Activated naive CD8-positive, alpha-beta T cell treated with anti-CD3 and anti-CD28 coated beads, Interleukin-2, amount 10 ng/mL, durations not matched to agents 7 days and 5 days (primary cell): ENCODE measurements at places on chromosomes 1 and 21. TPM values are rescaled to one million over a fixed set of nuclear protein-coding genes. Genes with fewer than 3 reads are reported as not detected.

DNA sequence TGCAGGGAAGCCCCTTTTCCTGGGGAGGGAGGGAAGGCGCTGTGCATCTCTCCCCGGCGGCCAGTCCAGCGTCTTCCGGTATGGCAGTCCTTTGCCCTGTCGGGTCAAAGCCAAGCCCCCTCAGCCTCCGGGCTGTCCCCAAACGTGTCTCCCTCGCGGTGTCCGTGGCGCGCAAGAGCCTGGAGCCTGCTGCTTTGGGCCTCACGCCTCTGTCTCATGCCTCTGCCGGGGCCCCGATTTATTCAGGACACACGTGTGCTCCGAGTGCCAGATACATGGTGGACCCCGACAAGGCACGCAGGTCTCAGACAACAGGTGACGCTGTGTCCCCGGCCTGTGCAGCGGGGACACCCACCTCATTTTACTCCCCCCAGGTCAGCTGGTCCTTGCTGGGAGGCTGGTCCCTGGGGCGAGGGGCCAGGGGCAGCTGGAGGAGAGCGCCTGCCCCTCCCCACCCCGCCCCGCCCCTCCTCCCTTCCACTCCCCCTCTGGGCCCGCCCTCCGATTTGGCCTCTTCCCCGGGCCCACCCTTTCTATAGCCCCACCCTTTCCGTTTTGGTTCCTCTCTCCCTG lies 176.7 kb downstream of the CAMTA1 start:
- no peak for DNase-seq

DNA sequence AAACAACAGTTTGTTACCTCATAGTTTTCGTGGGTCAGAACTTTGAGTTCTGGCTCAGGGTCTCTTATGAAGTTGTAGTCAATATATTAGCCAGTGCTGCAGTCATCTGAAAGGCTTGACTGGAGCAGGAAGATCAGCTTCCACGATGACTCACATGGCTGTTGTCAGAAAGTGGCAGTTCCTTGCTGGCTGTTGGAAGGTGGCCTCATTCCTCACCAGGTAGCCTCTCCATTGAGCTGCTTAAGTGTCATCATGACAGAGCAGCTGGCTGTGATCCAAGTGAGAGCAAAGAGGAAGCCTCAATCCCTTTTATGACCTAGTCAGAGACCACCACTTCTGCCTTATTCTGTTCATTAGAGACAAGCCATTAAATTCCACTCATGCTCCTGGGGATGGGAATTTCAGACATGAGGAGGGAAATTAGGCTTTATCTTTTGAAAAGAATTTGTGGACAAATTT lies 5.6 kb downstream of the OSBPL9 start:
- no peak for DNase-seq

Gene VWA5B1
- total RNA-seq = not detected

Gene RNU1-1
- total RNA-seq = 3,257 TPM

GRCh38 chr1:86965827-86966182 lies 51.4 kb downstream of the HS2ST1 start:
- no peak for DNase-seq

DNA sequence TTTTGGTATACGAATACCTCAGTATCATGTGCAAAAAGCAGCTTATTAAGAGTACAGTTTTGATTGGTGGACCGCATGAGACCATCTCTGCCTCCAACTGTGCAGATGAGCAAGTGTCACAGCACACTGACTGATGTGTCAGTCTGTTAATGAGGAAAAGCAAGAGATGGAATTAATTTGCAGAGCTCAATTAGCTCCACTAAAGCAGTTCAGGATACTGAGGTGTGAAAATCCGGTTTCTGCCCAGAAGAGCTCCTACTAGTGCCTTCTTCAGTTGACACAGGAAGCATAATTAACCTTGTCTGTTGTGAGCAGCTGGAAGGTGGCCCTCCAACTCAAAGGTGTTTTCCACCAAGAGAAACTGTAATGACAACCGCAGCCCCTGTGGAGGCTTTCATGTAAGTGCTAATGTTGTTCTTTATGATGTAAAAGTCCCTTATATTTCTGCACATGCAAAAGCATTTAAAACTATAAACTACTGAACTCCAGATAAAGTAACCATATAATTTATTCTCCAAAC lies 44.3 kb downstream of the PCNX2 start:
- no peak for DNase-seq

Gene CFHR1
- not detected for total RNA-seq

Gene BRINP3
- not detected for total RNA-seq

DNA sequence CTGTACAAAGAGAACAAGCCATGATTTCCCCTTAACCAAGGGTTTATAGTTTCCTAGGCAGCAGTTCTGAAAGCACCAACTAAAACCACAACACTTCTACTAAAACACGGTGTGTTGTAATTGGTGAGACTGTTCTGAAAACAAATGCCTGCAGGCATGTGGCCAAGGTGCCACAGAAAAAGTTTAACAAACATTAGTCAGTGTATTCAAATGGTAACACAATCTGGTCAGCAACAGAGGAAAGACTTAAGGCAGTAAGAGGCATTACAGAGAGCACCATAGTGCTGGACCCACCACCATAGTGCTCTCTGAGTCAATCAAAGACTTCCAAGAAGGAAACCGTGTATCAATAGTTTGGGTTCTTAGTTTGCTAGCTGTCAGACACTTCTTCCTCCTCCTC lies 16.7 kb downstream of the SNIP1 start:
- no peak for DNase-seq

DNA sequence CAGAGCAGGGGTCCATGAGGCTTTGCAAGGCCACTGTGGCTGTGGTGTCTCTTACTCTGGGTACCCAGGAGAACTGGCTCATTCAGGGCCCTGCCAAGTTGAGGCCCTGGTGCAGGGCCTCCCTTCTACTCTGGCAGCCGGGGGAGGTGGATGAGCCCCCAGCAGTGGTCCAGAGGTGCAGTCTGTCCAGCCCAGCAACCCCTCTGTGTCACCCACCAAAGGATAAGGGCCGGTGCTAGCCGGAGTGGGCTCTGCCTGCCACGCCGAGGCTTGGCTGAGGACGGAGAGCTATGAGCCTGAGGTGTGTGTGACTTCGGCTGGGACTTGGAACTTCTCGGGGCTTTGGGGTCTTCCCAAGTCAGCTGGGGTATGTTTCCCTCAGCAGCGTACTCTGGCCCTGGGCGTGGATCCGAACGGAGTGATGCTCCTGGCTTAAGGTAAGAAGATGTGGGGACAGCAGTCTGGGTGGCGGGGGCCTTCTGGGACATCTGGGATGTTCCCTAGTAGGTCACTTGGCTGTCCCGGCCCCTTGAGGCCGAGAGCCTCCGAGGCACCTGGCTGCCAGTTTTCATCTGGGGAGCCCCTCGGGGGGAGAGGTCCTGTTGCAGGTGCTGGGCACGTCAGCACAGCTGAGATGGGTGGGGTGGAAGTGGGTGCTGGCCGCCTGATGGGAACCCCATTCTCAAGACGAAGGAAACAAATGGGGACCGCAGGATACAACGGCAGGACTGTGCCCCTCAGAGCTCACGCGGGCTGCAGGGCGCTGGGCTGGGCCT lies 25.9 kb downstream of the RUNX3 start:
- peak; percentile 28 for DNase-seq

Gene RCSD1
- total RNA-seq = 131 TPM

DNA sequence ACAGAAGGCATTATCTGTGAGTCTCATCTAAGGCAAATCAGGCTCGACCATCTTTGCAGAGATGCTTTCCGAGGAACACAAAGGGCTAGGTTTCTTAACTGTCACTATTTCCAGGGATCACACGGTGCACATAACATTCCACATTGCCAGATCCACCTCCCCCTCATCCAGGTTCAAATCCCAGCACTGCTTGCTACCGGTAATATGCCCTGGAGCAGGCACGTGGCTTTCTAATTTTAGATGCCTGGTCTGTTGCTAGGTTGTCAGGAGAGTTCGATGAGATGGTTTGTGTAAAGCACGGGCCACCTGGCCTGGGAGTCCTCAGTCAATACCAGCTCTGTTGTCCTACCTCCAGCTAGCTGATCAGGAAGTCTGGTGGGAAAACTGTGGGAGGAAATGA lies 598.6 kb downstream of the NPHP4 start:
- DNase-seq = no peak

Gene LEMD1
- 0.97 TPM for total RNA-seq

Gene MCOLN2
- 18.8 TPM for total RNA-seq

Gene KCNH1
- not detected for total RNA-seq

- DNase-seq = no peak
These were observed 3.4 kb downstream of the OR2T11 start for GRCh38 chr1:248631354-248632008.

DNA sequence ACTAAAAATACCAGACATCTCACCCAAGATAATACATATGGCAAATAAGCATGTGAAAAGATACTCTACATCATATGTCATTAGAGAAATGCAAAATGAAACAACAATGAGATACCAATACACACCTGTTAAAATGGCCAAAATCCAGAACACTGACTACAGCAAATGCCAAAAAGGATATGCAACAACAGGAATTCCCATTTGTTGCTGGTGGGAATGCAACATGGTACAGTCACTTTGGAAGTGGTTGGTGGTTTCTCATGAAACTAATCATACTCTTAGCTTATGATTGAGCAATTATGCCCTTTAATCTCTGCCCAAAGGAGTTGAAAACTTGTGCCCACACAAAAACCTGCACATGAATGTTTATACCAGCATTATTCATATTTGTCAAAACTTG lies 6.4 kb upstream of the RGS2 start:
- DNase-seq = no peak
